MCF 10A (cell line): ENCODE measurements at places on chromosomes 13 and 19. TPM values are rescaled to one million over a fixed set of nuclear protein-coding genes. Genes with fewer than 3 reads are reported as not detected.

GRCh38 chr13:86445206-86445605, 646.0 kb upstream of the SLITRK6 start:
- H3K4me3 ChIP-seq: no peak overlapping the region
- no peaks in the 10 kb centered on the region for H3K36me3 ChIP-seq
- H3K27ac ChIP-seq: no peak overlapping the region

GRCh38 chr13:110155072-110155471, 151.9 kb downstream of the COL4A1 start:
- H3K4me3 ChIP-seq: no peak overlapping the region
- no peak for DNase-seq
- no peak overlapping the region for H3K27ac ChIP-seq
- peaks cover 15% of the 10 kb centered on the region for H3K36me3 ChIP-seq
- H3K4me1 ChIP-seq: no peaks in the 10 kb centered on the region

- no peaks in the 10 kb centered on the region for H3K36me3 ChIP-seq
- peaks cover 26% of the 10 kb centered on the region for H3K27me3 ChIP-seq
- H3K27ac ChIP-seq: no peak overlapping the region
These were observed 2.4 kb upstream of the NCAN start for GRCh38 chr19:19209372-19209771.

- no peaks in the 10 kb centered on the region for H3K27me3 ChIP-seq
- no peak overlapping the region for H3K4me3 ChIP-seq
- peaks cover 11% of the 10 kb centered on the region for H3K4me1 ChIP-seq
- H3K27ac ChIP-seq: no peak overlapping the region
- no peak for DNase-seq
These were observed 68.2 kb downstream of the CDADC1 start for GRCh38 chr13:49315756-49316482.

- no peaks in the 10 kb centered on the region for H3K27me3 ChIP-seq
- no peaks in the 10 kb centered on the region for H3K36me3 ChIP-seq
- H3K4me3 ChIP-seq: no peak overlapping the region
- no peak overlapping the region for H3K27ac ChIP-seq
These were observed 27.9 kb downstream of the C13orf46 start for GRCh38 chr13:113945857-113946408.

- no peak for DNase-seq
- H3K27ac ChIP-seq: peak overlapping the region; percentile 46
- H3K27me3 ChIP-seq: no peaks in the 10 kb centered on the region
- peak overlapping the region; percentile 96 for H3K4me3 ChIP-seq
These were observed 1.3 kb upstream of the KBTBD6 start for GRCh38 chr13:41133951-41134350.

DNA sequence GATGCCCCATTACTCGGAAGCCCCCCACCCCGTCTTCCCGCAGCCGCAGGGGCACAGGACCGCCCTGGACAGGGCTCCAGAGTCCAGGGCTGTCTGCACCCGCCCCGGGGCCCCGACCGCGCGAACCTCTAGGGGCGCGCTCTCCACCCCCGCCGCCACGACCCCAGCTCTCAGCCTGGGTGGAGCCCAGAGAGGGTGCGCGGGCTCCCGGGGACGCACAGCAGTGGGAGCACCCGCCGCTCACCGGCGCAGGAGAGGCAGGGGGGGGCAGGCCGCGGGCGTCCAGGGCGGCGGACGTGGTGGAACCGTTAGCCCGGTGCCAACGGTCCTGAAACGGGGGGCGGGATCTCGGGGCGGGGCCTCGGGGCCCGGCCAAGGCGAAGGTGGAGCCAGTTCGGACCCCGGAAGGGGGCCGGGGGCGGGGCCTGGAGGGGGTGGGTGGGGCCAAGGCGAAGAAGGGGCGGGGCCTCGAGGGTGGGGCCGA, at the start of gene ATP8B3:
Gene ATP8B3, minus strand, starts transcription at position 335 of the 484 bp plus-strand sequence. CDS start 540 bp downstream, outside the sequence.
- no peaks in the 10 kb centered on the region for H3K27me3 ChIP-seq
- peak within 1 kb of the TSS; percentile 93 for H3K4me3 ChIP-seq
- peaks cover 27% of the 10 kb centered on the region for H3K36me3 ChIP-seq

DNA sequence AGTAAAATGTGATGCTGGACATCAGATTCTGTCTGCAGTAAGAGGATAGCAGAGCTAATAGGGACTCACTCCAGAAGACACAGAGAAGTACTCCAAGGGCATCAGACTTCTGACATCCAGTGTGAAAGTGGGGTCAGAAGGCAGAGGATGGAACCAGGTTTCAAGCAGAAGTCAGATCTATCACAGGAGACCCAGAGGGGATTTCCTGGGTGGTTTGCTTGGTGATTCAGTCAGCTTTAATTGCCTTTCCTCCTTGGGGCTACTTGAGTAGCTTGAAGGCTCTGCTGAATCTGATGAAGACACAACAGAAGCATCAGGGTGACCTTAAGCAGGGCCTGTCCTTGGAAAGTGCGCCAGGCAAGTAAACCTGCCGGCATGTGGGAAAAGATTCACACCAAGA, 300.6 kb downstream of the COG6 start:
- peaks cover 4% of the 10 kb centered on the region for H3K4me1 ChIP-seq
- no peaks in the 10 kb centered on the region for H3K36me3 ChIP-seq
- no peak overlapping the region for H3K27ac ChIP-seq

DNA sequence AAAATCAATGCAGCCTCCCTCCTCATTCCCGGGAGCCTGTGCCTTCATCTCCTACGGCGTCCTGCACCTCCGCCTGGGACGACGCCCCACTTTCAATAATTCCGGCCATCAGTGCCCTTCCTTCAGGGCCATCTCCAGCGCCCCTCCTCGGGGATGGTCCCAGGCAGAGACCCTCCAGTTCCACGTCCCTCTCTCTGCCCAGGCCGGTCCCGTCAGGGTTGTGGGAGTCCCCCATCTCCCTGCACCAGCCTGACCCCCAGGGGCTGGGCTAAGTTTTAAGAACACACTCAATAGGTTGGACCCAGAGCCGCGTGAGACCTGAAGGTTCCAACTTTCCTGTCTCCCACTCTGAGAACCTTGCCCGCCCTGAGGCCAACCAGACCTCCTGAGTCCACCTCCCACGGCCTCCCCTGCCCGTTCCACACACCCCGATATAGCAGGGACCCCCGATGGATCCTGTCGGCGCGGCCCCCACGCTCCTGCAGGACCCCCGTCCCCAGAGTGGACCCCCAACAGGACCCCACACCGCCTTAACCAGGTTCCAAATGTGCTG, 646 bp downstream of the TMEM161A start:
- DNase-seq: no peak
- peak overlapping the region; percentile 98 for H3K27ac ChIP-seq
- H3K4me1 ChIP-seq: peaks cover 11% of the 10 kb centered on the region

- H3K27ac ChIP-seq: no peak overlapping the region
- H3K27me3 ChIP-seq: no peaks in the 10 kb centered on the region
- DNase-seq: peak; percentile 20
- H3K4me3 ChIP-seq: no peak overlapping the region
These were observed 11.1 kb downstream of the FTL start for GRCh38 chr19:48975947-48976847.

- DNase-seq: no peak
- H3K36me3 ChIP-seq: no peaks in the 10 kb centered on the region
- H3K4me3 ChIP-seq: no peak overlapping the region
- no peaks in the 10 kb centered on the region for H3K4me1 ChIP-seq
- peaks cover 13% of the 10 kb centered on the region for H3K27me3 ChIP-seq
These were observed 59.7 kb upstream of the KL start for GRCh38 chr13:32956595-32956933.

GRCh38 chr13:97881556-97881955, 71.9 kb upstream of the IPO5 start:
- no peaks in the 10 kb centered on the region for H3K36me3 ChIP-seq
- H3K27ac ChIP-seq: no peak overlapping the region
- H3K4me1 ChIP-seq: peaks cover 8% of the 10 kb centered on the region
- DNase-seq: no peak

- peaks cover 21% of the 10 kb centered on the region for H3K36me3 ChIP-seq
- no peaks in the 10 kb centered on the region for H3K27me3 ChIP-seq
- H3K4me1 ChIP-seq: peaks cover 9% of the 10 kb centered on the region
- no peak overlapping the region for H3K4me3 ChIP-seq
- H3K27ac ChIP-seq: no peak overlapping the region
- no peak for DNase-seq
These were observed 15.7 kb downstream of the STK11 start for GRCh38 chr19:1220976-1221903.

DNA sequence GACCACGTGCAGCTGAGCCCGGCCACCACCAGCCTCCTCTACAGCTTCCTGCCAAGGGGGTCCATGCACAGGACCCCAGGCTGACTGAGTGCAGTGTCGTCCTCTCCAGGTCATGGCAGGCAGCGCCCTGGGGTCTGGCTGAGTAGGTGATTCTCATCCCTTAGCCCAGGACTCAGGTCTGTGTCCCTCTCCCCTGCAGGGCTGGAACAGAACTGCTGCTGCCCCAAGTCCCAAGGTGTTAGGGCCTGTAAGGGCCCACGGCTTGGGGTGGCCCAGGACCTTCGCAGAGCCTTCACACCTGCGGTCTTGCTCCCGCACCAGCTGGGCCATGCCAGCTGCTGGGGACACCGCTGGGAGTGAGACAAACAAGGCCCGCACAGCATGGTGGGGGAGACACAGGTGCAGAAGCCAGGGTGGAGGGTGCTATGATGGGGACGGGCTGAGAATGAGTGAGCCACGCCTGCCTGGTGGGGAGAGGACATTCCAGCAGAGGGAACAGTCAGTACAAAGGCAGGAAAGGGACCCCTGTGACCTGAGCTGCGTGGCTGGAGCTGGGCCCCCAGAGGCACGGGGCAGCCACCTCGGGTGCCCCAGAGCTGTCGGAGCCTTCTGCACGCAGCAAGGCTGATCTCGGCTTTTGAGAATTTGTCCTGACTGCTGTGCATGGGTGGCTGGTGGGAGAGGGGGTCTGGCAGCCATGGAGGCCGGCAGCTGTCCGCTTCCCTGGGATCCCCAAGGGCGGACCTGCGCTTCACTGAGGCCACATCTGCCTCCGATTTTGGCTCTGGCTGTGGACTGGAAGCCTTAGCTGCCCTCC, 11.9 kb downstream of the PLEKHF1 start:
- no peaks in the 10 kb centered on the region for H3K27me3 ChIP-seq
- H3K27ac ChIP-seq: no peak overlapping the region
- peaks cover 5% of the 10 kb centered on the region for H3K4me1 ChIP-seq
- H3K4me3 ChIP-seq: no peak overlapping the region
- no peak for DNase-seq

GRCh38 chr19:5801796-5802619, 2.9 kb upstream of the NRTN start:
- H3K27ac ChIP-seq: no peak overlapping the region
- H3K27me3 ChIP-seq: no peaks in the 10 kb centered on the region
- no peaks in the 10 kb centered on the region for H3K4me1 ChIP-seq
- no peak overlapping the region for H3K4me3 ChIP-seq

DNA sequence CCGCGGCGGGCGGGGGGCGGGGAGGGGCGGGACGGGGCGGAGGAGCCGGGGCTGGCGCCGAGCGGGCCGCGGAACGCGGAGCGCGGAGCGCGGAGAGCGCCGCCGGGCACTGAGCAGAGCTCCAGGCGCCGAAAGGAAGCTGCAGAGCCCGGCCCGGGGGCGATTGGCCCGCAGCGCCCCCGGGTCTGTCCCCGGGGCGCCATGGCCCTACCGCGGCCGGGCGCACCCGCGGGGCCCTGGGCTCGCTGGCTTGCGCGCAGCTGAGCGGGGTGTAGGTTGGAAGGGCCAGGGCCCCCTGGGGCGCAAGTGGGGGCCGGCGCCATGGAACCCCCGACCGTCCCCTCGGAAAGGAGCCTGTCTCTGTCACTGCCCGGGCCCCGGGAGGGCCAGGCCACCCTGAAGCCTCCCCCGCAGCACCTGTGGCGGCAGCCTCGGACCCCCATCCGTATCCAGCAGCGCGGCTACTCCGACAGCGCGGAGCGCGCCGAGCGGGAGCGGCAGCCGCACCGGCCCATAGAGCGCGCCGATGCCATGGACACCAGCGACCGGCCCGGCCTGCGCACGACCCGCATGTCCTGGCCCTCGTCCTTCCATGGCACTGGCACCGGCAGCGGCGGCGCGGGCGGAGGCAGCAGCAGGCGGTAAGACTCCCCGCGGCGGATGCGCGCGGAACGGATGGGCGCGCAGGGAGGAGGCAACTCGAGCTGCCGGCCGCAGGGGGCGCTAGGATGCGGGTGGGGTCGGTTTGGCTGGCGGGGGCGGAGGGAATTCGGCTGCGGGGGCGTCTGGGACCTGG, at the start of gene PDE4A:
Gene PDE4A, plus strand, starts transcription at position 95 of the 796 bp plus-strand sequence. Its CDS starts 227 bp downstream, at position 322.
- H3K27ac ChIP-seq: no peak within 1 kb of the TSS
- peaks cover 25% of the 10 kb centered on the region for H3K4me1 ChIP-seq
- DNase-seq: peak; percentile 40
- H3K4me3 ChIP-seq: peak within 1 kb of the TSS; percentile 77
- no peaks in the 10 kb centered on the region for H3K36me3 ChIP-seq

- no peaks in the 10 kb centered on the region for H3K4me1 ChIP-seq
- H3K27ac ChIP-seq: no peak overlapping the region
- no peak overlapping the region for H3K4me3 ChIP-seq
- peak; percentile 39 for DNase-seq
These were observed 105.3 kb upstream of the KLF5 start for GRCh38 chr13:72953391-72953965.

- H3K27ac ChIP-seq: no peak overlapping the region
- H3K4me1 ChIP-seq: no peaks in the 10 kb centered on the region
- no peaks in the 10 kb centered on the region for H3K27me3 ChIP-seq
These were observed 6.4 kb upstream of the EFNB2 start for GRCh38 chr13:106541826-106542225.

DNA sequence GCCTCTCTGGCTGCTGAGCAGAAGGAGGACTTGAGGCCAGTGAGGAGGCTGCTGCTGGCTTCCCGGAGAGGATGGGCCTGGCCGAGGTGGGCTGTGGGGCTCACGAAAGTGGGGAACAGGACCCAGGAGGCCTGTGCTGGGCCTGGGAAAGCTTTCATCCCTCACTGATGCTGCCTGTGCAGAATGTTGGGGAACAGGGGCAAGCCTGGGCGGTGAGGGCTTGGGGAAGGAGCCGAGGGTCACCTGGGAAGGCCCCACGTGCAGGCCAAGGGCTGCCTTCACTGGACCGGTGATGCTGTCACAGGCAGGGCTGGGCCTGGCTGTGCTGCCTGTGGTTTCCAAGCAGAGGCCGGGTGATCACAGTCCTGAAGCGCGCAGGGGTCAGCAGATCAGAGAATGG, 9.4 kb downstream of the AP1M1 start:
- H3K4me1 ChIP-seq: no peaks in the 10 kb centered on the region
- no peaks in the 10 kb centered on the region for H3K27me3 ChIP-seq
- H3K27ac ChIP-seq: peak overlapping the region; percentile 82
- no peak for DNase-seq
- no peak overlapping the region for H3K4me3 ChIP-seq

DNA sequence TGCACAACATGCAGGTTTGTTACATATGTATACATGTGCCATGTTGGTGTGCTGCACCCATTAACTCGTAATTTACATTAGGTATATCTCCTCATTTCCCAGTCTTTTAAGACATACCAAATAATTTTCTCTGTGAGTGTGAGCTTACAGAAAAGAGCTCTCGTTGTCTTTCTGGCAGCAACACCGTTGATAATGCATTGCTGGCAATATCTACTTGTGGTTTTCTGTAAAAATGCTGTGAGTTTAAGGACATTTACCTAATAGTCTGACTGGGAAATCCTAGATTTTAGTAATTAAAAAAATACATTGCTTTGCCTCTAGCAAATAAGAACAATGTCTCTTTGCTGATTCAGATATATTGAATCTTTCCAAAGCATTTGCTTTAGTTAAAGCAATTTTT, 8.4 kb downstream of the IGFL3 start:
- H3K4me1 ChIP-seq: peaks cover 19% of the 10 kb centered on the region
- no peak for DNase-seq
- H3K36me3 ChIP-seq: no peaks in the 10 kb centered on the region
- H3K27ac ChIP-seq: peak overlapping the region; percentile 82

Gene IGFL2
- 1.3 TPM in 1 of 2 replicates, not detected in the other for total RNA-seq

Gene UGGT2
- 54.0 and 57.1 TPM in 2 replicates for total RNA-seq

Gene WDR87
- total RNA-seq: not detected in 2 replicates

Gene ZNF350
- total RNA-seq: 7.0 and 8.9 TPM in 2 replicates

Gene ZNF540
- 1.1 TPM in 2 replicates for total RNA-seq

Gene CYP4F12
- 0.42 and 0.56 TPM in 2 replicates for total RNA-seq

Gene GAPDHS
- not detected in 2 replicates for total RNA-seq

Gene GGN
- total RNA-seq: 0.27 and 1.4 TPM in 2 replicates
